ENCODE measurements at places on chromosomes 16 and 17. TPM values are rescaled to one million over a fixed set of nuclear protein-coding genes. Genes with fewer than 3 reads are reported as not detected.

- H3K27ac ChIP-seq: no peak overlapping the region
- no peak overlapping the region for H3K4me3 ChIP-seq
- no peak for DNase-seq
- H3K36me3 ChIP-seq: no peaks in the 10 kb centered on the region
- peaks cover 5% of the 10 kb centered on the region for H3K4me1 ChIP-seq
- H3K27me3 ChIP-seq: peaks cover 78% of the 10 kb centered on the region
These were observed 6.2 kb downstream of the C1QL1 start for GRCh38 chr17:44961921-44962350.

The ABCA10 gene
- 0.82 TPM for total RNA-seq

The OR2C1 gene
- total RNA-seq: not detected

The HAP1 gene
- total RNA-seq: not detected

- H3K4me3 ChIP-seq: no peak overlapping the region
- H3K36me3 ChIP-seq: peaks cover 14% of the 10 kb centered on the region
- peaks cover 33% of the 10 kb centered on the region for H3K4me1 ChIP-seq
- peak overlapping the region; percentile 44 for H3K27ac ChIP-seq
- no peak for DNase-seq
These were observed 28.5 kb downstream of the ARHGAP17 start for GRCh38 chr16:24986512-24987303.

Data from activated naive CD8-positive, alpha-beta T cell treated with anti-CD3 and anti-CD28 coated beads, Interleukin-2, amount 10 ng/mL, durations not matched to agents 7 days and 5 days (primary cell).